Occipital lobe (tissue), 3 donors: ENCODE measurements at places on chromosomes 12 and 14. TPM values are rescaled to one million over a fixed set of nuclear protein-coding genes. Genes with fewer than 3 reads are reported as not detected.

GRCh38 chr12:120470150-120470784, 719 bp upstream of the SRSF9 start:
- DNase-seq = no peak

DNA sequence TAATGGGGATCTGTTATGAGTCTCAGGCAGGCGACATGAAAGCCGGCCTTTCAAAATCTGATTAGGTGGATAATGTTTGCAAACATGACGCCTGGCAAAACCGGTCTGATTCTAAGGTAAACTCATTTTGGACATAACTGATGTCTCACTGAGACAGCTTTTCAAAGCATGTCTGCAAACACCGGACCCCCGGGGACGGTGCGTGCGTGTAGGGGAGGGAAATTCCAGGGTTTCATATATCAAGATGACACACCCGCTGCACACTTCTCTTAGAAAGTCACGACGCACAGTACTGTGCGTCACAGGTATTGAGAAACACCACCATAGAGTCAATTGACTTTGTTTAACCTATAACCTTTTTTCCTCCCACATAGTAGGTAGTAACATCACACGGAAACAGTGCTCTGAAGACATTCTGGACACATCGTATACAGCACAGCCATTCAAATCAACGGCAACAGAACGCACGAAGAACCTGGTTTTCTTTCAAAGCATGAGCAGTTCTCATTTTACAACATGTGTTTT, 43.9 kb upstream of the TESC start:
- DNase-seq = no peak

- DNase-seq = no peak
Measured at GRCh38 chr12:74775276-74775675, 237.6 kb downstream of the ATXN7L3B start.

CLEC14A gene
- total RNA-seq = 4.5 TPM

DNA sequence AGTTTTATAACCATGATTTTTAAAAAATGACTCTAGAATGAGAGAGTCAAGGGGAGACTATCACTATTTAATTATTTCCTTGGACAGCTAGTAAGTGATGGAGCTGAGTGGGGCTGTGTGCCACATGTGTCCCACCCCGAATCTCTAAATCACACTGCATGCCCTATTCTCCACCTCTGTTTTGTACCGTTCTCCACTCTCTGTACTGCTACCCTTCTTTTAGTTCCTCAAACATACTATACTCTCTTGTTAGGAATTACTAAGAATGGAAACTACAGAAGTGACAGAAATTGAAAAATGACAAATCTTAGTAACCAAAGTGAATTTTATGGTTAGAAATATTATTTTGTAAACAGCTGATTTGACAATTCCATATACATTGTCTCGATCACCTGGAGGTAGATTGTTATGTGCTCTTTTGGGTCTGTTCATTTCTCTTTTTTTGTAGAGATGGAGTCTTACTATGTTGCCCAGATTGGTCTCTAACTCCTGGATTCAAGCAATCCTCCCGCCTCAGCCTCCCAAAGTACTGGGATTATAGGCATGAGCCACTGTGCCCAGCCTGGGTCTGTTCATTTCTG, 35.9 kb downstream of the SLC11A2 start:
- DNase-seq = no peak

LPAR5 gene
- total RNA-seq = 0.62 TPM

SYNJ2BP gene
- total RNA-seq = 29.8 TPM

GRCh38 chr14:56170877-56171422, 52.7 kb downstream of the PELI2 start:
- DNase-seq = no peak

GRCh38 chr12:10393291-10393690, 3.5 kb upstream of the KLRK1 start:
- DNase-seq = no peak

GRCh38 chr12:10717410-10717809, 5.7 kb downstream of the YBX3 start:
- DNase-seq = no peak

GRCh38 chr12:12807970-12808702, 5.0 kb upstream of the DDX47 start:
- DNase-seq = no peak

DNA sequence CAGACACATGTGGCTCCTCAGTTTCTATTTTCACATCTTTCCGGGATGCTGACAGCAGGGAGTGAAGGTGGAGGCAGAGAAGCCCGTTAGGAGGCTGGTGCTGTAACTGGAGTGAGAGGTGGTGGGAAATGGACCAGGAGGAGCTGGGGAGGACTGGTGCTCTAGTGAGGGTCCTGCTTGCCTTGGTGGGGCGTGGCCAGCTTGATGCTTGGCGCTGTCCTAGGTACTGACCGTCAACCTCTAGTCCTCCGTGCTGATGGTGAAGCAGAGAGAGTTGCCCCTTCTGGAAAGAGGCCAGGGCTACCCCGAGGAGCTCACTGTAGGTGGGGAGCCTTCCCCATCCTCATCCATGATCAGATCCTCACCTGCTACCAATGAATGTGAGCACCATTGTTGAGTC, 1.4 kb downstream of the TRMT61A start:
- DNase-seq = no peak

CLEC1A gene
- 0.62 TPM for total RNA-seq

CLECL1 gene
- not detected for total RNA-seq
